Fibroblast of lung (primary cell): ENCODE measurements at places on chromosomes 13 and 19.

GRCh38 chr19:28023064-28023463 is 1189.9 kb downstream of the UQCRFS1 start:
- no peak overlapping the region for H3K4me3 ChIP-seq
- H3K4me1 ChIP-seq: no peaks in the 10 kb centered on the region
- H3K27ac ChIP-seq: no peak overlapping the region
- no peaks in the 10 kb centered on the region for H3K27me3 ChIP-seq
- DNase-seq: no peak

- DNase-seq: no peak
- H3K27me3 ChIP-seq: no peaks in the 10 kb centered on the region
- H3K36me3 ChIP-seq: no peaks in the 10 kb centered on the region
- no peaks in the 10 kb centered on the region for H3K4me1 ChIP-seq
- H3K4me3 ChIP-seq: no peak overlapping the region
Observed at GRCh38 chr13:60790620-60791019, 393.6 kb downstream of the TDRD3 start.

- H3K27ac ChIP-seq: no peak overlapping the region
- no peaks in the 10 kb centered on the region for H3K27me3 ChIP-seq
- H3K4me3 ChIP-seq: no peak overlapping the region
- peaks cover 43% of the 10 kb centered on the region for H3K36me3 ChIP-seq
- H3K4me1 ChIP-seq: no peaks in the 10 kb centered on the region
Observed at GRCh38 chr19:15396436-15396835, 16.8 kb upstream of the AKAP8 start.

DNA sequence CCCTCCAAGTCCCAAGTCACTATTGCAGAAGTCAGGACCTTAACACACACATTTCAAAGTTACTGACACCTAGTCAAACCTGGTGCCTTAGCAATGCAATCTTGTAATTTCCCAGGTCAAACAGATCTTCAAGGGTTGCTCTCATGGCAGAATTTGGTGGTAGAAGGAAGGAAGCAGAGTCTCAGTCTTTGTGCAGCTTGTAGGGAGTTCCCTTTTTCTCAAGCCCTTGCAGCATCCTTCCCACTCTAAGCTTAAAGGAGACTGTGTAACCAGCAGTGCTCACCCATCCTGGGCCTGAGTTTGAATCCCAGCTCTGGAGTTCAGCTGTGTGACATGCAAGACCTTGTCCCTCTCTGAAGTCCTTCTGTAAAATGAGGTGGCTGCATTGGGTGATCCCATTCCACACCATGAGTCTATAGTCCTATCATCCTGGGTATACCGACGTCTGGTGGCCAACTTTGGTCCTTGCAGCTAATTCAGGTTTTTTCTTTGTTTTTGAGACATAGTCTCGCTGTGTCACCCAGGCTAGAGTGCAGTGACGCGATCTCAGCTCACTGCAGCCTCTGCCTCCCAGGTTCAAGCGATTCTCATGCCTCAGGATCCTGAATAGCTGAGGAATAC is 9.8 kb downstream of the SIGLEC10 start:
- no peak overlapping the region for H3K27ac ChIP-seq
- no peak overlapping the region for H3K4me3 ChIP-seq
- H3K4me1 ChIP-seq: no peaks in the 10 kb centered on the region
- no peaks in the 10 kb centered on the region for H3K36me3 ChIP-seq

- H3K27ac ChIP-seq: peak overlapping the region; percentile 78
- no peak overlapping the region for H3K4me3 ChIP-seq
- DNase-seq: peak; percentile 86
- H3K4me1 ChIP-seq: peaks cover 11% of the 10 kb centered on the region
- no peaks in the 10 kb centered on the region for H3K36me3 ChIP-seq
Observed at GRCh38 chr13:23987331-23987894, 90.1 kb upstream of the C1QTNF9B start.

DNA sequence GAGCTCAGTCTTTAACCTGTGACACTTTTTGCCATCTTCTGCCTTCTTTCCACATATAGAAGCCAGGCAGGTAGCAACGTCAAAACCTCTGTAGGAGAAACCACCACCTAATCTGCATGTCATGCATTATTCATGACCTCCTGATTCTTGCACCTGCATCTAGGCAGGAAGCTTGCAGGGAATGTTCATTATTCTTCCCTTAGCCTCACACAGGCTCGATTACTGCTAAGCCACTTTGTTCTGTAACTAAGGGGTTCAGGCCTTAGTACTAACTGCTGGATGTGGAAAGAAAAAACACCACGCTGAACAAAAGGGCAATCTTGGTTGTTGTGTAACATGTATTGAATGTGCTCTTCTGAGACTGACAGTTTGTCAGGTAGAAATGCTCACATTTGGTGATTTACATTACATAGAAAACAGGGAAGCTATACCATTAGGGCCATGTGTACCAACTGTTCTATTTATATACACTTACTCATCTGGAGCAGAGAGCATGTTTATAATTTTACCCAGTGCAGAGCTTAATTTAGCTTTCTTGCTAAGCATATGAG is 366.9 kb downstream of the KLF12 start:
- H3K4me3 ChIP-seq: no peak overlapping the region
- DNase-seq: peak; percentile 45

- no peaks in the 10 kb centered on the region for H3K4me1 ChIP-seq
- H3K27me3 ChIP-seq: peaks cover 3% of the 10 kb centered on the region
- DNase-seq: no peak
- H3K36me3 ChIP-seq: no peaks in the 10 kb centered on the region
Observed at GRCh38 chr19:13646758-13647157, 117.6 kb upstream of the MRI1 start.

DNA sequence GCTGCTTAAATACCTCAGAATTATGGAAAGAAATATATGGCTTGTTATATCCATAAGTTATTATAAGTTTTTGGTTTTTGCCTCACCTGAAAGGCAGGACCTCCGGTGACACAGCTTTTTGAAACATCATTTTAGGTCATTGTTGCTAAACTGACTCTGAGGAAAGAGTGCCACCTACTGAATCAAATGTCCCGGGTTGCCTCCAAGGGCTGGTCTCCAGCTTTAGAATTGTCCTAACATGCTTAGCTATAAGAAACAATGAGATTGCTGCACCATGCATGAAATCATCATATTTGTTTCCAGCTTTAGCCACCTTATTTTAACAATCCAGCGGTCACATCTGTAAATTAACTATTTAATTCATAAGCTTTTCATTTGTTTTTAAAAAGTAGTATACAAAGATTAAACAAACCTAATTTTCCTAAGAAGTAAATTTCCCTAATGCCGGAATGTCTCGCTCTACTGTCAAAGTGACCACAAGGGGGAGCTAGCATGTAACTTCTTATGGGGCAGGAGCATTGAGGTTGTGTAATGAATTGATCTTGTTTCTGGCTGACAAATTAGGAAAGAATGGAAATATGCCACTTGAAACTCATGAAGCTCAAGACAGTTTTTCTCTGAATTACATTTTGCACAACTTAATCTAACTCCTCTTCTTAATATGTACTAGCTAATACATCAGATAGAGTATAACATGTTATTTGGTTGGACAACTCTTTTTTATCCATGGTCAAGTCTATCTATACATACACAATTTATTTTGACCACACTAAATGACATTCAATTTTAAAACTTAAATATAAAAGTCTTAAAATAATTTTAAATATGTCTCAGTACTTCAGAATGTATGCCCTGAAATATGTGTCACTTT is 6.7 kb upstream of the PCDH17 start:
- peak; percentile 58 for DNase-seq
- no peak overlapping the region for H3K27ac ChIP-seq
- no peaks in the 10 kb centered on the region for H3K27me3 ChIP-seq
- H3K4me1 ChIP-seq: no peaks in the 10 kb centered on the region
- no peak overlapping the region for H3K4me3 ChIP-seq
- H3K36me3 ChIP-seq: no peaks in the 10 kb centered on the region

DNA sequence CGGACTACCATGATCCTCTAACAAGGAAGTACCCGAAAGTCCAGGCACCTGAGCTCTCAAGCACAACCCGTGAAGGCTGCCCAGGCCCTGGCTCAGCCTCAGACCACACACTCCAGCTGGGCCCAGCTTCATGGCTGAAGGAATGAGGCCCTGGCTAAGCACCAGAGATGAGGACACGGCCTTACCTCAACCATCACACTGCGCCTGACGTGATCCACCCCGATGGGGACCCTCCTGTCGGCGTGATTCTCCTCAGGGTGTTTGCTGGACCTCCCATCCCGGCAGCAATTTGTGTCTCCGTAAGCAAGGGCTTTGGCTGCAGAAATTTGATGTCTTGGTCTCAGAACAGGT is 56.5 kb downstream of the F2RL3 start:
- no peak for DNase-seq
- H3K27ac ChIP-seq: no peak overlapping the region
- H3K27me3 ChIP-seq: no peaks in the 10 kb centered on the region
- H3K36me3 ChIP-seq: no peaks in the 10 kb centered on the region
- H3K4me1 ChIP-seq: no peaks in the 10 kb centered on the region

GRCh38 chr13:35501661-35502235 is 25.3 kb upstream of the MAB21L1 start:
- H3K27ac ChIP-seq: no peak overlapping the region
- no peak for DNase-seq
- no peaks in the 10 kb centered on the region for H3K36me3 ChIP-seq
- H3K27me3 ChIP-seq: no peaks in the 10 kb centered on the region
- H3K4me1 ChIP-seq: no peaks in the 10 kb centered on the region

- no peak overlapping the region for H3K27ac ChIP-seq
- no peak overlapping the region for H3K4me3 ChIP-seq
- peaks cover 18% of the 10 kb centered on the region for H3K36me3 ChIP-seq
- peaks cover 26% of the 10 kb centered on the region for H3K4me1 ChIP-seq
- DNase-seq: no peak
Observed at GRCh38 chr13:113859311-113860050, 4.4 kb downstream of the GAS6 start.

- H3K27ac ChIP-seq: no peak overlapping the region
- H3K36me3 ChIP-seq: peaks cover 16% of the 10 kb centered on the region
- H3K27me3 ChIP-seq: no peaks in the 10 kb centered on the region
- H3K4me3 ChIP-seq: no peak overlapping the region
Observed at GRCh38 chr19:2323707-2324106, 4.7 kb downstream of the LSM7 start.

DNA sequence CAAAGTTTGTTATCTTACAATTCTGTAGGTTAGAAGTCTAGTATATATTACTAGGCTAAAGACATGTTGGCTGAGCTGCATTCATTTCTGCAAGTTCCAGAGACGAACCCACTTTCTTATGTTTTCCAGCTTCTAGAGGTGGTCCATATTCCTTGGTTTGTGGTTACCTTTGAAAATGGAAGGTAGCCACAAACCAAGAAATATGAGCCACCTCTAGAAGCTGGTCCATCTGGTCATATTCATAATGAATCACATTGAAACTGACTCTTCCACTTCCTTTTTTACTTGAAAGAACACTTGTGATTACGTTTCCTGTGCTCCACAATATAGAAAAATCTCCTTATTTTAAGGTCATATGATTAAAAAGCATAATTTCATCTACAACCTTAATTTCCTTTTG is 943.0 kb upstream of the PCDH9 start:
- no peaks in the 10 kb centered on the region for H3K27me3 ChIP-seq
- no peak overlapping the region for H3K27ac ChIP-seq
- H3K36me3 ChIP-seq: no peaks in the 10 kb centered on the region
- no peak overlapping the region for H3K4me3 ChIP-seq
- DNase-seq: no peak
- H3K4me1 ChIP-seq: no peaks in the 10 kb centered on the region

DNA sequence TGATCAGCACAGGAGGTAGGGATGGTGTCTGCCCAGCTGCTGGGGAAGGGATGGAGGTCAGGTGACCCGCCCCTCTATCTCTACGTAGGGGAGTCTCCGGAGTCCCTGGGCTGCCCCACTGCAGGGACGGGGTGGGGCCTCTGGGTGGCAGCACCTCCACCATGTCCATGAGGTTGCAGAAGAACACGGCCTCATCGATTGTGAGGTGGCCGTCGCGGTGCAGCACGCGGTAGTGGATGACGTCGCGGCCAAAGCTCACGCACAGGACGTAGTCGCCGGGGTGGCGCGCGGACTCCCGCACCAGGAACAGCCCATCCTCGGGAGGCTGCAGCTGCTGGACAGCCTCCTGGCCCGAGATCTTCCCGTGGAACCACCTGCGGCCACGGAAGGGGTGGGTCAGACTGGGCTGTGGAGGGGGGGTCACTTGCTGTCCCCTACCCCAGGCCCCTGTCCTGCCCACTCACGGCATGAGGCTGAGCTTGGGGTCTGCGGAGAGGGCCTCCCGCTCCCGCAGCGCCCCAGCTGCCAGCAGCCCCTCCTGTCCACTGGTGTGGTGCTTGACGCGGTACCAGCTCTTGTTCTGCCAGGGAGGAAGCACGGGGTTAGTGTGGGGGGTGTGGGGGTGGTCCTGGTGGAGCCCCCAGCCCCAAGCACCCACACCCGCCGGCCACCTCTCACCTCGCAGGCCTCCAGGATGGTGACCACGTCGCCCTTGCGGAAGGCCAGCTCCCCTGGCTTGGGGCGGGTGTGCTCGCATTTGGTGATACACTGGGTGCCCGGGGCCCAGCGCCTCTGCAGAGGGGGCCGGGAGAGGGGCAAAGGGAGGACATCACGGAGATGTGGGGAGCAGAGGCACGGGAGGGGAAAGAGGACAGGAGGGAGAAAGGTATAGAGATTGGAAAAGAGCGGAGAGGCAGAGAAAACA is 2.3 kb downstream of the MATK start:
- peaks cover 2% of the 10 kb centered on the region for H3K27me3 ChIP-seq
- H3K27ac ChIP-seq: no peak overlapping the region
- H3K36me3 ChIP-seq: no peaks in the 10 kb centered on the region
- no peaks in the 10 kb centered on the region for H3K4me1 ChIP-seq
- no peak for DNase-seq
- no peak overlapping the region for H3K4me3 ChIP-seq

DNA sequence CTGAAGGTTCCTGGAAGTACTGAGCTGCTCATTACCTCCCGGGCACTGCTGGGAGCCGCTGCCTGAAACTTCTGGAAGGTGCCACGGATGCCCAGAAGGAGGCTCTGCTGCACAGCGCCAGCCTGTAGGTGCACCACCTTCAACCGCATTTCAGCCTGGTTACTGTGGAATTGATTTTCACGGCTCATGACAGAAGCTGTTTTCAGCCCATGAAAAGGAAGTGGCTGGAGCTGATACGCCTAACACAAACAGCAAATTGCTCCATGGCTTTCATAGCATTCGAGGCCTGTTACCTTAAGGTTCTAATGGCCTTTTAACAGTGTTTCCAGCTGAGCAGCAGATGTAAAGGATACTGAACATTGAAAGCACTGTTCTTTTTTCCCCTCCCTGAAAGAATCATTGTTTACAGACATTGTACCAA is 22.0 kb downstream of the GPC6 start:
- no peaks in the 10 kb centered on the region for H3K4me1 ChIP-seq
- no peak overlapping the region for H3K27ac ChIP-seq
- no peaks in the 10 kb centered on the region for H3K36me3 ChIP-seq
- peak; percentile 79 for DNase-seq
- H3K27me3 ChIP-seq: no peaks in the 10 kb centered on the region
- H3K4me3 ChIP-seq: no peak overlapping the region

GRCh38 chr13:39765801-39766463 is 110.5 kb downstream of the COG6 start:
- no peaks in the 10 kb centered on the region for H3K4me1 ChIP-seq
- peak; percentile 37 for DNase-seq
- H3K36me3 ChIP-seq: no peaks in the 10 kb centered on the region

GRCh38 chr13:95494082-95494681 is 58.3 kb upstream of the CLDN10 start:
- no peak overlapping the region for H3K27ac ChIP-seq
- H3K36me3 ChIP-seq: no peaks in the 10 kb centered on the region
- H3K27me3 ChIP-seq: peaks cover 3% of the 10 kb centered on the region
- no peaks in the 10 kb centered on the region for H3K4me1 ChIP-seq
- H3K4me3 ChIP-seq: no peak overlapping the region

GRCh38 chr13:46062185-46062584 is 9.6 kb upstream of the ZC3H13 start:
- H3K4me1 ChIP-seq: no peaks in the 10 kb centered on the region
- no peak overlapping the region for H3K4me3 ChIP-seq
- H3K27me3 ChIP-seq: no peaks in the 10 kb centered on the region
- no peak overlapping the region for H3K27ac ChIP-seq
- peak; percentile 20 for DNase-seq
- no peaks in the 10 kb centered on the region for H3K36me3 ChIP-seq
